Suppressor macrophage (primary cell): ENCODE measurements at places on chromosomes 16 and 17.

- no peak for DNase-seq
Measured at GRCh38 chr17:82892899-82893565, 53.2 kb upstream of the ZNF750 start.

- peak; percentile 94 for DNase-seq
Measured at GRCh38 chr16:9123871-9124270, 32.4 kb downstream of the HAPSTR1 start.

DNA sequence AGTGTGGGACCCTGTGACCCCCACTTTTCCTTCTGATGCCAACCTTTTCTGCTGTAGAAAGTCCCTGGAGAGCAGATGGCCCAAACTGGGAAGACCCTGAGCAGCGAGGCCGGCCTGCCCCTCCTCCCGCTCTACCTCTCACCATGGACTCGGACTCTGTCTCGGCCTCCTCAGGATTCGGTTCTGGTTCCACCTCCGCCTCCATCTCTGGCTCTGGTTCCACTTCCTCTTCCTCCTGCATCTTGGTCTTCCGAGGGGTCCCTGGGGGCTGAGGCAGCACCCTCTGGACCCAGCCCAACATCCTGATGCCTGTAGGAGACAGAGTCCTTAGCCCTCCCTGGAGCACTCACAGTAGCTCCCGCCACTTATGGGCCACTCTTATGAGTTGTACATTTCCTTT lies 3.9 kb downstream of the CNGB1 start:
- DNase-seq, result no peak

DNA sequence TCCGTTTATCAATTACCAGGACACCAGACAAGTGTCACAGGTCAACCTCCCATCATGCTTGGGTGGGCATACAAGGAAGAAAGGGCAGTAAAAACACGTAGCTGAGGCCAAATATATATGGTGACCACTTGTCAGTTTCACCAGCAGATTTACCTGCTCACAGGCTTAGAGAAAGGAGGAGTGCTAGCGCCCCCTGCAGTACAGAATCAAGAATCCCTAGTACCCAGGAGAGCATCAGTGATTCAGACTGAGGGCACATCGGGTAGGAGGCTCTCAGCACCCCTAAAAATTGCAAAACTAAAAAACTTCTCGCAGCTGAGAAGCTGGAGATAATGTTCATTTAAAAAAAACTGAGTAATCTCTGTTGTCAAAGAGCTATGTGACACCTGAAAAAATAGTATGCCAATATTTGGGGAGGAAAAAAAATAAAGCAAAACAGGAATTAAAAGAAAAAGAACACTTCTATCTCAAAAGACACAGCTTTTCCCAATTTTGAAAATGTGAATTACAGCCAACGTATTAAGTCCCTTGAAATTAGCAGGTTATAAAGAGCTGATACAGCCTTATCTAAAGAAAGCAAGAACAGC lies 21.2 kb upstream of the MON1B start:
- DNase-seq, result peak; percentile 70

DNA sequence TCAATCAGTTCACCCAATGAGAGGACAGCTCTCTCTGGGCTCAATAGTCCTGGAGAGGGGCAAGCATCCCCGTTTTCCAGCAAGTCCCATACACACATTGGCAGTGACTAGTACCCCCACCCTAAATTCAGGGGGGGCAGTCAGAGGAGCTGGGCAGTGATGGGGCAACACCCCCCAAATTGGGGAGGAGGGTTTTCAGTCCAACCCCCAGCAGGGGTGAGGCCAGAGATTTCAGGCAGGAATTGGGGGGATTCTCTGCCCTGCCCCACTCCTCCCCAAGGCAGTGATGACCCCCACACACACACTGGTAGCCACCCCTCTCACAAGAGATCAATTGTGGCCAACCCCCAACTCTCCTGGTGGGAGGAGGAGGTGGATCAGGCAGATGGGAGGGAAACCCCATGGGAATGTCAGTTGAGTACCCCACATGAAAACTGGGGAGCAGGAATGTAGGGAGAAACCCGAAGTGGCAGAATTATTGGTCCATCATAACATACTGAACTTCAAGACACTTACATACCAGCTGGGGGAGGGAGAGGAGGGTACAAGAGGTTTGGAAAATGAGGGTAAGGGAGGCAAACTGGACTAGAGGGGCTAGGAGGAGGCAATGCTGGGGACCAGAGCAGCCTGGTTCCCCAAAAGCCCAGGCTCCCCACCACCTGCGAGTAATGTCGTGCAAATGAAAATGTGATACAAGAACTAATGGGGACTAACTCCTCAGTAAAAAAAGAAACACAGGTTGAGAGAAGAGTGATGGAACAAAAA lies 3.1 kb downstream of the VAMP2 start:
- no peak for DNase-seq

- DNase-seq, result no peak
Measured at GRCh38 chr17:29573871-29574731, 5.6 kb downstream of the TP53I13 start.

GRCh38 chr17:81703747-81704654 lies 834 bp downstream of the MRPL12 start:
- peak; percentile 27 for DNase-seq

- no peak for DNase-seq
Measured at GRCh38 chr17:61981323-61981722, 53.5 kb upstream of the INTS2 start.

- no peak for DNase-seq
Measured at GRCh38 chr17:3851461-3852100, 5.5 kb upstream of the NCBP3 start.

- DNase-seq, result no peak
Measured at GRCh38 chr16:24002619-24003018, 166.8 kb downstream of the PRKCB start.

DNA sequence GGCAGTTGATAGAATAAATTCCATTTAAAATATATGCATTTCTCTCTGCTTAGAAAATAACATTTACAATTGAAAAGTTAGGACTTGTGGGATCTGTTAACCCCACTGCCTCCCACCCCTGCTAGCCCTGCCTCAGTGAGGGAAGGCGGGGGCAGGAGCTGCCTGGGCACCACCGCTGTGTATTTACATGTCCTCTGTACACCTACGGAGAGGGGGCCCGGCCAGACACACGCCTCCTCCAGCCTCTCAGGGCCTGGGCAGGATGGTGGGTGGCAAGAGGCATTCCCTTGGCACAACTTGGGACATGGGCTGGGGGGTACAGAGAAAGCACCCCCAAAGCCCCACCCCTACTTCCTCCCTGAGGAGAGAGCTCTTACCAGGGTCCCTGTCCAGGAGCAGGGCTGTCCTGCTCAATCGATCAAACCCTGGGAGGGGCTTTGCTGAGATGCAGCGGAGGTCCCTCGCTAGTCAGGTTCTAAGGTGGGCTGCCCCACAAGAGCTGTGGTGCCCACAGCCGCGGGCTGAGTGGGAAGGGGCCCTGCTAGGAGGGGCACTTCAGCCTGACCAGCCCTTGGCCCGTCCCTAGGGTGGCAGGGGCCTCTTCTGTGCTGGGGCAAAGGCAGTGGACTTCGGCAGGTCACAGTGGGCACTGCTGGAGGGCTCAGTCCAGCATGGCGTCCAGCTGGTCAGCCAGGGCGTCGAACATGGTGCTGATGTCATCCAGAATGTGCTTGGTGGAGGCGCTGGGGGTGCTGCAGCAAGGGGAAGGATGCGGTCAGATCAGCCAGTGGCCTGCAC lies 14.7 kb downstream of the CASKIN2 start:
- no peak for DNase-seq

- peak; percentile 57 for DNase-seq
Measured at GRCh38 chr17:80005360-80006338, 30.0 kb downstream of the TBC1D16 start.

- no peak for DNase-seq
Measured at GRCh38 chr16:15598648-15599190, 44.2 kb downstream of the MARF1 start.

GRCh38 chr17:73138541-73139138 lies 26.2 kb upstream of the SSTR2 start:
- DNase-seq, result peak; percentile 23

GRCh38 chr17:72560303-72561247 lies 439.8 kb downstream of the SOX9 start:
- DNase-seq, result peak; percentile 43
